CD4-positive, alpha-beta T cell (primary cell): ENCODE measurements at places on chromosomes 1 and 21.

GRCh38 chr1:53553734-53554509 lies 94.7 kb downstream of the DMRTB1 start:
- no peaks in the 10 kb centered on the region for H3K4me1 ChIP-seq
- H3K36me3 ChIP-seq, result no peaks in the 10 kb centered on the region
- no peak overlapping the region for H3K27ac ChIP-seq
- no peak for DNase-seq

DNA sequence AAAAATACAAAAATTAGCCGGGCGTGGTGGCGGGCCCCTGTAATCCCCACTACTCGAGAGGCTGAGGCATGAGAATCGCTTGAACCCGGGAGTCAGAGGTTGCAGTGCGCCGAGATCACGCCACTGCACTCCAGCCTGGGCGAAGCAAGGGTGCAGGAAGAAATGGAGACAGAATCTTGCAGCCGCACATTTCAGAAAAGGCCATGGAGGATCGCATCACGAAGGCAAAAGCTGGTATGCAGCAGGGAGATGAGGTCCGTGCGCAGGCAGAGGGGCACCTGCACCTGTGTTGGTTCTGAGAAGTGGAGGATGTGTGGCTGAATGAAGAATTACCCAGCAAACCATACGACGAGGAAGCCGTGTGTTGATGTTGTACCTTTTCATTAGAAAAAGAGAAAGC lies 53.0 kb upstream of the ABCG1 start:
- no peak overlapping the region for H3K4me3 ChIP-seq
- H3K4me1 ChIP-seq, result peaks cover 14% of the 10 kb centered on the region

DNA sequence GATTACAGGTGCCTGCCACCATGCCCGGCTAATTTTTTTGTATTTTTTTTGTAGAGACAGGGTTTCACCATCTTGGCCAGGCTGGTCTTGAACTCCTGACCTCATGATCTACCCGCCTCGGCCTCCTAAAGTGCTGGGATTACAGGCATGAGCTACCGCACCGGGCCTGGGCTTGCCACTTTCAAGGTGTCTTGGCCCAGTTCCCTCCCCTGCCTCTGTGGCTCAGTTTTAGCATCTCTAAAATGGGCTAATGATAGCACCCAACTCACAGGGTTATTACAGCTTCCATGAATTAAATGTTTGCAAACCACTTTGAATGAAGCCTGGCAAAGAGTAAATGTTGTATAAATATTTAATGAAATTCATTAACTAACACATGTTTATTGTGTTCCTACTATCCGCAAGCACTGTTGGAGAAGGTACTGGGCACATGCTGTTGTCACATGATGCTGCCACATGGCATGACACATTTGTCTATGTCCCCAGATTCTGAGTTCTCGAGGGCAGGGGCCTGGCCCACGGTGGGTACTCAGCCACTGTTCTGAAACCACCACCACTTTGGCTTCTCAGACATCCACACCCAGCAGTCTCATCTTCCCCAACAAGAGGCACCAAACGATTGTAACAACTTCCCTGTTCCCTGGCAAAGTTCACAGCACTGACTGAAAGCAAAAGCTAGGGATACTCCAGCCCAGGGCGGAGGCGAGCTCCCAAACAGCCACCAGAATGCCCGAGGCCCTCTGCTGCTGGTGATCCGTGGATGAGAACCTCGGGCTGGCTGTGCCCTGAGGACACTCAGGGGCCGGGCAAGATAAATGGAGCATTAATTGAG lies 9.7 kb downstream of the IFFO2 start:
- peaks cover 100% of the 10 kb centered on the region for H3K4me1 ChIP-seq
- no peak overlapping the region for H3K4me3 ChIP-seq
- DNase-seq, result no peak
- peaks cover 17% of the 10 kb centered on the region for H3K36me3 ChIP-seq

- H3K27me3 ChIP-seq, result no peaks in the 10 kb centered on the region
- H3K36me3 ChIP-seq, result no peaks in the 10 kb centered on the region
- H3K4me3 ChIP-seq, result no peak overlapping the region
- no peak overlapping the region for H3K27ac ChIP-seq
Measured at GRCh38 chr1:35085421-35085820, 6.2 kb downstream of the ZMYM1 start.

DNA sequence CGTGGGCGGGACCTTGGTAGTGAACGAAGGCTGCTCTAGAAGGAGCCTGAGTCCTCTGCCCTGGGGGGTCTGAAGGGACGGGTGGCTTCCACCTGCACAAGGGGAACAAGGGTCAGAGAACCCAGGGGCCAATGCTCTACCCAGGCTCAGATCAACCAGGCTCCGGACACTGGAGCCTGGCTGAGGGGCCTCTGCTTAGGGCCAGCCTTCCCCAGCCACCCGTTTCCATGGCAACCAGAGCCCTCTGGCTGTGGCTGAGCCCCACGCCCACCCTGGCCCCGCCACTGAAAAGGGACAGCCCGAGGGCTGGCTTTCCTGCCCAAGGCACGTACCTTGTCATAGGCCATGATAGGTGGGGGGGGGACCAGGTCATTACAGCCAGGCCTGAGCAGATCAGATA lies 724.6 kb downstream of the PTPRU start:
- no peak for DNase-seq
- H3K4me3 ChIP-seq, result no peak overlapping the region
- H3K27ac ChIP-seq, result no peak overlapping the region
- peaks cover 2% of the 10 kb centered on the region for H3K27me3 ChIP-seq
- H3K4me1 ChIP-seq, result no peaks in the 10 kb centered on the region
- H3K36me3 ChIP-seq, result no peaks in the 10 kb centered on the region

DNA sequence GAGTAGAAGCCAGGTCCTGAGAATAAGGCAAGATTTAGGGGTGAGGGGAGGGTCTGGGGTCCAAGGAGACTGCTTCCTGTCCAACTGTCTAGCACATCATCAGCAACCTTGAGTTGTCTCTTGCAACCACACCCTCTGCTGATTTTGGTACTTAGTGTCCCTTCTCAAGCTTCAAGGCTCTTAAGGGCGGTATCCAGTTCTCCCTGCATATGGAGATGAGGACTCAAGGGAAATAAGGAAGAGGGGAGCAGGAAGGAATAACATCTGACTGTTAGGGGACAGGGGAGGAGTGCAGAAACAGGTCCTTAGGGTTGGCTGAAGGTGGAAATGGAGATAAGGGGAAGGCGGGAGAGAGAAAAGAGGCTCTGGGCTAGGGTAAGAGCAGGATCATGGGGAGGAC lies 12.3 kb downstream of the MYOG start:
- H3K27me3 ChIP-seq, result peaks cover 47% of the 10 kb centered on the region
- no peaks in the 10 kb centered on the region for H3K36me3 ChIP-seq
- peaks cover 11% of the 10 kb centered on the region for H3K4me1 ChIP-seq
- no peak for DNase-seq
- H3K4me3 ChIP-seq, result no peak overlapping the region
- no peak overlapping the region for H3K27ac ChIP-seq
